ENCODE measurements at places on chromosomes 7 and 10.

GRCh38 chr10:52318822-52319464 is 4.9 kb downstream of the DKK1 start:
- DNase-seq: no peak

GRCh38 chr7:99764478-99764877 is 19.5 kb downstream of the CYP3A4 start:
- no peak for DNase-seq

GRCh38 chr10:24463611-24464426 is 254.9 kb downstream of the KIAA1217 start:
- DNase-seq: peak; percentile 61

DNA sequence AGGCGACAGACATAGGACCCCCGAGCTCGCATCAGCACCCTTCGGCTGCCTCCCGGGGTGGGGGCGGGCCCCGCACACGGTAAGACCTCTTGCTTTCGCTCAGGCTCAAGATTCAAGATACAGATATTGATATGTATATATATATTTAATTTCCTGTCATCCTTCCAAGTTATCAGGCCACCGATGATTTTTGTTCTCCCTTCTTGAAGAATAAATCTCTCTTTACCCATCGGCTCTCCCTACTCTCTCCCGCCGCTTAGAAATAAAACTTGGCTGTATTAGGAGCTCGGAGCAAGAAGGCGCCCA is 603 bp downstream of the ADRA2A start:
- DNase-seq: no peak

DNA sequence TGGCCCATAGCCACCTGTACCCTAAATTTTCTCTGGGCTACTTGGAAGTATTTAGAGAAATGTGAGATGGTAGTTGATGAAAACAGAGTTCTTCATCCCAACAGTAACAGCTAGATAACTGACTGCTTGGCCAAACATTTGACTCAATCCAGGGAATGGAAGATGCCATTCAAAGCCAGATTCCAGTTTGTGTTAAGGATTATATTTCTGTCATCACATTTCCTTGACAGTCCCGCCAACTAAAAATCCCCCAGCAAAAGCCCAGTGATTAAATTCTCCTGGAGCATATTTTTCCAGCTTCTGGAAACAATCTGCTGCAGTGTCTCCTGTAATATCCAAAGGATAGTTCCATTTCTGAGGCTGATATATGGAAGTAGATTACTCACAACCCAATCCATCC is 45.4 kb upstream of the PTN start:
- no peak for DNase-seq

DNA sequence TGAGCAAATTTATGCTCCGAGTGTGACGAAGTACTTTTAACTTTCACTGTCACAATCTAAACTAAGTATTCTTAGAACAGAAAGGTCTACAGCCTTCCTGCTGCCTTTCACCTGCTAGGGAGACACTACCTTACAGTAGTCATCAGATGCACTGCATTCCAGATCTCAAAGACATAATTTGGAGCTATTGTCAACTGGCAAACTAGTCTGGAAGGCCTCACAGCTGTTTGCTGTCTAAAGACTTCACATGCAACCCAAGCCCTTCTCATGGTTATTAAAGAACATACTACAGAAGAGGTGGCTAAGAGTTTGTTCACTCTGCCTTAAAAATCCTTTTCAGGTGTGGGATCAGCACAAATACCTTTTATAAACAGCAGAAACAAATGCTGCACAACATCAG is 91.8 kb upstream of the KCNIP2 start:
- no peak for DNase-seq

- DNase-seq: no peak
These were observed 551 bp downstream of the WASL start for GRCh38 chr7:123748171-123748733.

GRCh38 chr7:44448922-44449583 is 41.4 kb downstream of the NUDCD3 start:
- no peak for DNase-seq

DNA sequence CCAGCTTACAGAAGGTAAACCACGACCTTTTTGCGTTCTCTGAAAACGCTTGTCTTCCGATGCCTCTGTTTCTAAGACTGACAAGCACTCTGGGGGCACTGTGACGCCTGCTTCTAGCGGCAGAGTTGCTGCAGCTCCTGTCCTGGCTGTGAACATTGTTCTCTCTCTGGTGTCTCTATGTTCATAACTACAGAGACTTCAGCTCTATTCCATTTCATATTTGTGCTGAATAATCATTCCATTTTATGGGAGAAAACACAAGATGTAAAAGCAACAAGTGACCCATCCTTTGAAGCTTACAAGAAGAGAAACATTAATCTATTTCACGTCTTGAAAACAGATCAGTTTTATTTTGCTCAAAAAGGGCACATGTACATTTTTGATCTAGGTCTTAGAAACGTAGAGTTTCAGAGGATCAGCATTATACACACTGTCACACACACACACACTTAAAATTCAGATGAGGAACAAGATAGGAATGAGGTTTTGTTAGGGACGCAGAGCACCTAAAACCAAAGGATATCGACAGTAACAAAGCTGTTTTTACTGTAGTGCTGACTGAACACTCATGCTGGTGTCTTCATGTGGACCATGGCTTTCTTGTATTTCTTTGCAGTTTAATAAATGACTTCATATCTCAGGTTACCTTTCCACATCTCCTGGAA is 3.0 kb downstream of the IKZF1 start:
- DNase-seq: no peak

GRCh38 chr10:104076743-104077160 is 8.9 kb downstream of the COL17A1 start:
- DNase-seq: peak; percentile 69

GRCh38 chr7:101333912-101334311 is 12.3 kb upstream of the IFT22 start:
- no peak for DNase-seq

GRCh38 chr7:28957064-28957750 is 923 bp downstream of the TRIL start:
- no peak for DNase-seq

- DNase-seq: no peak
These were observed 163.5 kb downstream of the SH3PXD2A start for GRCh38 chr10:103691723-103692435.

DNA sequence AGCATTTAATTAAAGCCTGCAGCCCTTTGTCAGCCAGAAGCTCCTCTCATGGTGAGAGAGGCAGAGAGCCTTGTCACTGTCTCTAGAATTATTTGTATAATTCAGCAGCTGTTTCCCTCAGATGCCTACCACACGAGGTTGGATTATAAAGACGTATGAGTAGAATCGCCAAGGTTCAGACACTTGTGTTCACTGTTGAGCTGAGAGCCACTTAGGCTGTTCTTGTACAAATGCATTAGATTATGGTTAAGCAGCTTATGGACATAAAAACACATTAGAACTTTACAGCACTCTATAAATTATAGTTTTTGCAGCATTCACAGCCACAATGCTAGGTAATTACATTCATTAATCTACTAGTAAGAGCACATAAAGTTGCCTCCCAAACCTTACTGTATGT is 282.6 kb downstream of the AUTS2 start:
- peak; percentile 92 for DNase-seq

DNA sequence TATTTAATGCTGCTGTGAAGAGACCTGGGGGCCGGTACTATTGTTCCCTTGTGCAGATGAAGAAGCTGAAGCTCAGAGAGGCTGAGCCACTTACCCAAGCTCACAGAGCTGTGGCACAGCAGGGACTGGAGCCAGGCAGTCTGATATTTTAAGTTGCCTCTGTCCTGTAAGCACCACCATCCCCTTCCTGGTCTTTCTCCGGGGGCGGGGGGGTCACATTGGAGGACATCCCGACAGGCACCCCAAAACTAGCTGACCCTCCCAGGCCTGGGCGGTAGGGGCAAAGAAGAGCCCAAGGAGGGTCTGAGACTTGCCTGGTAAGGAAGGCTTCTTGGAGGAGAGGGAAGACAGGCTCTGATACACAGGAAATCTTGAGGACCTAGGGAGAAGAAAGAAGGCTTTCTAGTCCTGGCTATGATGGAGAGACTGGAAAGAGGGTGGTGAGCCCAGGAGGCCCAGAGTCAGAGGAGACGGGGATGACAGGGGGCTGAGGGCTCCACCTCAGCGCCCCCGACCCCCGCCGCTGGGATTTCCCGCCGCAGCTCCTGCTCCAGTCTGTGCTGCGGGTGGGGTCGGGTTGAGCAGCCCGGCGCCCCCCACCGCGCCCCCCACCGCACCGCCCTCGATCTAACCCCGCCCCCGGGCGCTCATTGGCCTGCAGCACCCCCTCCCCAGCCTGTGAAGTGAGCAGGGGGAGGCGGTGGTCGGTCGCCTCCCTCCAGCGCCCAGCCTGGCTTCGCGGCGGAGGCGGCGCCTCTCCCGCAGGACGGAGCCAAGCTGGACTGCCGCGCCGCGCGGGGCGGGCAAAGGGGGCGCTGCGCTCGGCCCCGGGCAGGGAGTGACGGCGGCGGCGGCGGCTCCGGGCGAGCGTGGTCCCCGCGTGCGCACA is at the start of gene ADCYAP1R1:
Gene ADCYAP1R1 (plus strand): TSS at position 711 of the 889 bp plus-strand sequence. CDS start 10,957 bp downstream, outside the sequence.
- DNase-seq: no peak

- no peak for DNase-seq
These were observed 48.6 kb upstream of the ADO start for GRCh38 chr10:62755662-62756653.

DNA sequence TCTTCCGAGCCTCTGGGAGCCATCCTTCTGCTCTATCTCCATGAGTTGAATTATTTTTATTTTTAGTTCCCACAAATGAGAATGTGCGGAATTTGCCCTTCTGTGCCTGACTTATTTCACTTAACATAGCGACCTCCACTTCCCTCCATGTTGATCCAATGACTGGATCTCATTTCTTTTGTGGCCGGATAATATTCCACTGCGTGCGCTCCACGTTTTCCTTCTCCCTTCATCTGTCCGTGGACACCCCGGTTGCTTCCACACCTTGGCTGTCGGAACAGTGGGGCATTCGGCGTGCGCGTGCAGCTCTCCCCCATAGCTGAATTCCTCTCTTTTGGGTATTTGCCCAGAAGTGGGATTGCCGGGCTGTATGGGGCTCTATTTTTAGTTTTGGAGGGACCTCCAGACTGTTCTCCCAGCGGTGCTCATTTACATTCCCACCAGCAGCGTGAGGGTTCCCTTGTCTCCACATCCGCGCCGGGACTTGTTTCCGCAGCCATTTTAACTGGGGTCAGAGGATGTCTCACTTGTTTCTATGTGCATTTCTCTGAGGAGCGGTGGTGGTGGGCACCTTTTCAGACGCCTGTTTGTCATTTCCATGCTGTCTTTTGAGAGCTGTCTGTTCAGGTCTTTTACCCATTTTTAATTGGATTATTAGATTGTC is 51.0 kb upstream of the SUN1 start:
- no peak for DNase-seq

DNA sequence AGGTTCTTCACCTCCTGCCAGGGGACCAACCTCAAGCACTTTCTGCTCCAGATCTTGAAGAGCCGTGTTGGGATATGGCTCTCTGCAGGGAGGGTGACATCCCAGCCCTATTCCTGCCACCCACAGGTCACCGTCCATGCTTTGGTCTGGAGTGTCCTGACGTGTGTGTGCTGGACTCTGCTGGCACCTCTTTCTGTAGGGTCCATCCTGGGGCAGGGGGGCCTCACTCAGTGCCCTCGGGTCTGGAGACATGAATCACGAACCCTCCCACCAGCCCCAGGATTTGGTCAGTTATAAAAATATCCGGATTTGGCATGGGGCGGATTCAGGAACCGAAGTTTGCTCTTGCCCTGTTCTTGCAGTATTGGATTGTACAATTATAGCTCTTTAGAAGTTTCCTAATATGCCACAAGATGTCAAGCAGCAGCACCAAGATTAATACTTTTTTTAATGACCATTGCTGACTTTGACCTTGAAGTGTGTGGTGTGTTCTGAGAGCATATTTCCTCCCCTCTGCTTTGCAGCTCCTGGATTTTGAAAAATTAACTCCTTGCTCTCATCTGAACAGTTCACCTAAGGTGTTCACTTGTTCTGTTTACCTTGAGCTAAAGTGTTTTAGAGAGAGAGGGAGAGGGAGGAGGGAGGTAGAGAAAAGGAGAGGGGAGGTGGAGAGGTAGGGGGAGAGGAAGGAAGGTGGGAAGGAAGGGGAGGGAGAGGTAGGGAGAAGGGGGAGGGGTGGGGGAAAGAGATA is 95.4 kb upstream of the SHH start:
- DNase-seq: no peak

GRCh38 chr7:151961536-151961935 is 5.3 kb downstream of the GALNTL5 start:
- DNase-seq: no peak

DNA sequence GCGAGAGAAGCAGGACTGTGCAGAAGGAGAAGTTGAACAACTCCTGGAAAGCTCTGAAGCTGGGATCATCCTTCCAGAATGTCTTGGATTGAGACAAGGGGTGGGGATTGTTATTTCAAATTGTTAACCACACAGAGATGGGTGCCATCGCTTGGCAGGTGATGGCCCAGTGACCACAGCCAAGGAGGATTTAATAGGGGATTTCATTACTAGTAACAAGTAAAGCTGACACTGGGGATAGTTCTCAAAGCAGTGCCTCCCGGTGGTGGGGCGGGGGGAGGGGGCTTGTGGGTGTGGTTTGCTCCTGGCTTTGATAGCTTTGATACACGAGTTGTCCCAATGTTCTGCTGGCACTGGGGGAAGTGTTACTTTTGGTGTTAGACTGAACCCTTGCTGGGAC is 59.2 kb downstream of the ZNF503 start:
- DNase-seq: no peak

DNA sequence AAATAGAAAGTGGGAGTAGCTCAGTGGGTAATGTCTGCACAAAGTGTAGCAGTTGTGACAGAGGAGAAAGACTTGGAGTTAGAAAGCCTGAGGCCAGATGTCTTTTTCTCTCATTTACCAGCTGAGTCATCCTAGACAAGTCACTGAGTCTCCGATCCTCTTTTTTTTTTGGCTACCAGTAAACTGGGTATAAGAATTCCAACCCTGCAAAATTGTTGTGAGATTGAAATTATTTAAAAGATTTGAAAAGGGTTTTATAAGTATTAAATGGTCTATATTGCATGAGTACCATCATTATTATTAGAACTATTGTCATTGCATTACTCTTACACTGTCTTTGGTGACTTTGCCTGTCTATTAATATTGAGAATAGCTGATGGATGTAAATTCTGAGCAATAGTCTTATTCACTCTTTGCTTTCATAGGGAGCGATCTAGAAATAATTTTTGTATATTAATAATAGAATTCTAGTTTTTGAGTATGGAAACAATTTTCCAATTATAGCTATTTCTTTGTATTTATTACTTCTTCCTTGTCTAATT is 74.0 kb downstream of the ARID5B start:
- no peak for DNase-seq

DNA sequence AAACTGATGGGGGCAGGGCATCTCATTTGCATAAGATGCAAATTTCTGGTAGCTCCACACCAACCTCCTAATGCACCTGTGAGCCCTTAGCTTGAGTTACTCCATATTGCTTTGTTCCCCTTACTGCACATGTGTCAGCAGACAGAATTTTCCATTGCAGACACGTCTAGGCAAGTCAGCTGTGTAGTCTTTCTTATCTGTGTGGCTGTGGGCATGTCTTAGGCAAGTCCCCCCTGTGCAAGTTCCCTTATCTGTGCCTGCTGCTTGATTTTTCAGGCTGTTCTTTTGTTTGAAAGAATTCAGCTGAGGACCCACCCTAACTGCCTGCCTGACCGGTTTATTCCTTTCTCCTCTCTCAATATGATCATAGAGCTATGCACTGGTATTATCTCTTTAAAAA is 28.5 kb upstream of the TRIM24 start:
- DNase-seq: no peak

All from NCI-H187 (cell line).